Frontal cortex (tissue), 4 donors: ENCODE measurements at places on chromosomes 4 and X. TPM values are rescaled to one million over a fixed set of nuclear protein-coding genes. Genes with fewer than 3 reads are reported as not detected.

DNA sequence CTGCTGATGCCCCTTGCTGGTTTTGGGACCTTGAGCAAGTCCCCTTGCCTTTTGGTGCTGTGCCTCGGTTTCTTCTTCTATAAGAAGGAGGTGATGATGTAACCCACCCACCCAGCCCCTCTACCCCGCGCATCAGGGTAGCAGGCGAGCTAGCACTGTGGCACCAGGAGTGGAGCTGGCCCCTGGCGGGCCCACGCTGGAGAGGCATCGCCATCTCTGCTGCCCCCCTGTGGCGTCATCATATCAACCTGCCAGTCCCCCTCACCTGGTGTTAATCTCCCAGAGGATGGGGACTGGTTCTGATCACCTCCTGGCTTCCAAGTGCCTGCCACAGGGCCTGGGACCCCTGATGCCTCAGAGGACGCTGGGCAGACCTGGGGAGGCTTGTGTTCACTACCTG lies 6.3 kb upstream of the SORCS2 start:
- DNase-seq, result no peak

- no peak for DNase-seq
Measured at GRCh38 chrX:111431001-111431400, 19.0 kb upstream of the DCX start.

DNA sequence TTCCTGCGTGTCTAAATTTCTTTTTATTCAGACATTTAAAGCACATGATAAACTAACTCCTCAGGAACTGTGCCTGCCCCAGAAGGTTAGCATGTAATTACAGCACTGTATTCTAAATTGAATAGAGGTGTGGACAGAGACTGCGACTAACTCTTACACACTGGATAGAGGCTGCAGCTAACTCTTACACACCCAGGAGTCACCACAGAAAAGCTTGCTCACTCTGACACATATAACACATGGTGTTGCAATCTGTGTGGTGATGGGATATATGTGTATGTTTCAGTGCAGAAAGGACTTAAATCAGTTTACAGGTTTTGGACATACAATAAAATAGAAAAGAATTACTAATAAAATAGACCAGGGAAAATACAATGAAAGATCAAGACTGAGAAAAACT lies 41.5 kb downstream of the SMAD1 start:
- no peak for DNase-seq

USP17L28 gene
- total RNA-seq, result not detected

DNA sequence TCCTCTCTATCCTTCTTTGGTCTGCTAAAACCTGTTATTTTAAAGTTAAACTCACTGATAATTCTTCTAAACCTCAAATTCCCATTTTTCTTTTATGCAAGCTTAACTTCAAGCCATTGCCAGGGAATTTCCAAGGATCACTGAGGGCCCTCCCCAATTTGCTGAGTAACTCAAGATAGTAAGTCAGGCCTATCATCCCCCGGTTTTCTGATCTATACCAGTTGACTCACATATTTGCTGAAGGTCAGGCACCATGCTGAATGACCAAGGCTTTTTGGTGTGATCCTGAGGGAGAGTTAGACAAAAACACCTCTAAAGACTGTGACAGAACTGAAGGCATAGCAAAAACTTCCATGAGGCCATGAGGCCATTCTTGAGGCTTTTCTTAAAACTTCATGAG lies 1301.9 kb downstream of the PCDH7 start:
- no peak for DNase-seq

- DNase-seq, result no peak
Measured at GRCh38 chrX:43333543-43333942, 322.6 kb upstream of the MAOA start.

DNA sequence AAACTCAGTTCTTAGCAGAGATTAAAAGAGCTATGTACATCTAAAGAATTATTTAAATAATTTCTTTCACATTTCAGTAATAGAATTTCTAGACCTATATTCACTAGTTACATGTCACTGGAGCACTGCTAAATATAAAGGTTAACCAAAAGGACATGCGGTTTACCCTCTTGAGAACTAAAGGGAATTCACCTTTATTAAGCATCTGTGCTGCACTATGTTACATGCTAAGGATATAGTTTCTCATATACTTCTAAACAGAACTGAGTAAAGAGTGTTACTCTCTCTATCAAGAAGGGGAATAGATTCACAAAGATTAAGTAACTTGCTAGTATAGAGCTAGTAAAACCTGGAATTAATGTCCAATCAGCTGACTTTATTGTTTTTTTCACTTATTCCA lies 7.6 kb downstream of the SPIN3 start:
- DNase-seq, result no peak

DNA sequence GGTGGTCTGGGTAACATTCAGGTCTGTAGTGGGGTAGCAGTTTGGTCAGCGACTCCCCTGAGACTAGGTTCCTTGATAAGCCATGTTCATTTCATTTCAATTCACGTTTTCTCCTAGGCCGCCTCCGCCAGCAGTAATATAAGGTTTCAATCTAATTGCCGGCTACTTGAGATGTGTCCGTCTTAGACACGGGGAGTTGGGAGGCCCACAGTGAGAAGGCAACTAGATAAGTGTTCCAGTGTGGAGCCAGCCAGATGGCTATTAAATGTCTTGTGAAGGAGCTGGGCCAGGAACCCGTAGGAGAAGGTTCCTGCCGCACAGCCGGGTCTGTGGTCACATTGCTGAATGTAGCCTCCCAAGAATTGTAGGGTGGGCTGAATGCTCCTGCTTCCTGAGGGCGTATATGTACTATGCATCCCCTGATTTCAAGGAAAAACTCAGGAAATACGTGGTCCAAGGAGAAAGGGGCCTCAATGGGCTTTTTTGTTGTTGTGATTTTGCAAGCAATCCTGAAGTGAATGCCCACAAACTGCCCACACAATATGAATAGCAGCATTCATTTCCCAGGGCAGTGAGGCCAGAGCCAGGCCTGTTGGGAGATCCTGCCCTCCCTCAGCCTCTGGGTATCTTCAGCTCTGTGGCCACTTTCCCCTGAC lies 220.6 kb upstream of the RPL34 start:
- no peak for DNase-seq

GRCh38 chrX:37504991-37505390 lies 66.5 kb upstream of the LANCL3 start:
- DNase-seq, result no peak

USP17L29 gene
- not detected for total RNA-seq

GRCh38 chr4:46432923-46433322 lies 43.0 kb upstream of the GABRA2 start:
- peak; percentile 10 for DNase-seq

ABLIM2 gene
- total RNA-seq, result 9.4 TPM

RBBP7 gene
- total RNA-seq, result 84.8 TPM

SPANXN3 gene
- total RNA-seq, result not detected

- no peak for DNase-seq
Measured at GRCh38 chrX:25427873-25428555, 412.2 kb upstream of the ARX start.

TLR10 gene
- 1.6 TPM for total RNA-seq

DCX gene
- total RNA-seq, result 231 TPM

DNA sequence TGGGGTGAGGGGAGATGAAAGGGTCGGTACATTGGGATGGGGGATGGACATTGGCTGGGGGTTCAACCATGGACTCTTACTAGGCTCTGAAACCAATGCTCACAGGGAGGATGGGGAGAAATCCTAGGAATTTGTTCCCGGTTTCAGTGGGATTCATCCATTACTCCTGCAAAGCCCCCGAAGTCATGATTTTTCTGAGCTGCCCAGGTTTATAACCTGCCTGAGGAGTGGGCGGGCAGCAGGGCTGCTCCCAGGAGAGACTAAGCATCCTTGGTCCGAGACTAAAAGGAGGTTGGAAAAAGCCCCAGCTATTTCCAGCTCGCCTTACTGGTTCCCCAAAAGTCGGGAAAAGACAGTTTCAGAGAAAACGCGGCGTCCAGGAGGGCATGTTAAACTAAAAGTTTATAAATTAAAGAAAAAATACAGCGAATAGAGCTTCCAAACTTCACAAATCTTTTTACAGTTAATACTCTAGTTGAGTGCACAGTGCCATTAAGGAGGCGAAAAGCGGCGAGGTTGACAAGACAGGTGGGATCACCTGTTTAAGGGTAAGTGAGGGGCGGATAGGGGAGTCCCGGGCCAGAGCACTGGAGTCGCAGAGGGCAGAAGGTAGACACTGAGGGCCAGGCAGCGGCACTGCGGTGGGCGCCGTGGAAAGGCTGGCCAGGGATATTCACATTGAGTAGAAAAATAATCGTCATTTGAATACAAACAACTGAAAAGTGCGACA lies 3.7 kb downstream of the NKX3-2 start:
- DNase-seq, result peak; percentile 22

HERC5 gene
- total RNA-seq, result 2.4 TPM

DNA sequence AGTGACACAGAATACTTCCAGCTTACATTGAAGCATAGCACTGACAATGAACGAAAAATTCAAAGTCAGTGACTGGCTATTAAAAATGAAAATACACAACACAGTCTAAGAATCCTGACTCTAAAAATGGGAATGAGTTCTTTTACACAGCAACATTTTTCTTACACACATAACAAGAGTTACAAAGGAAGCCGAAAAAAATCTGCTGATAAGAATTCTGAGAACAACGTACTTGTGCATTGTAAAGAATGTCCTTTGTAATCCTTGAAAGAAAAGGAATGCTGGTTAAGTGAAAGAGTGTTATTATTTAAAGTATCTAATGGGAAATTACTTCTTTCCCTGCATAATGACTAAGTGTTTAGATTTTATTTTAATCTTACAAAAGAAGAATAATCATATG lies 199.4 kb downstream of the PRDM5 start:
- DNase-seq, result no peak

PPP2R2C gene
- total RNA-seq, result 46.9 TPM

GRCh38 chr4:68218044-68218443 lies 27.4 kb downstream of the TMPRSS11B start:
- DNase-seq, result no peak

- DNase-seq, result no peak
Measured at GRCh38 chr4:26174027-26174426, 146.8 kb upstream of the RBPJ start.

DNA sequence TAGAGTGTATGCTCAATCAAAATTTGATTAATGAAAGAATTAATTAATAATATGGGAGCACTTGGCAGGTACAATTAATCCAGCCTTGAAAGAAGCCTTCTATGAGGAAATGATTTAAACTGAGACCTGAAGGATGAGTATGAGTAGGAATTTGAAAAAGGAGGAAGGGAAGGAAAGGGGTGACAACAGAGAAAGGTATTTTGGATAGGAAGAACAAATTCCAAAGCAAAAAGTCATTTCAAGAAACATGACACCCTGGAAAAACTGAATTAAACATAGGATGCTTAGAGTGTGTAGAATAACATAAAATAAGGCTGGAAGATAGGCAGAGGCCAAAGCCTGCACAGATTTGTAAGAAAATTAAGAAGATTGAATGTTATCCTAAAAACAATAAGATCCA lies 29.6 kb downstream of the PHOX2B start:
- DNase-seq, result no peak

DNA sequence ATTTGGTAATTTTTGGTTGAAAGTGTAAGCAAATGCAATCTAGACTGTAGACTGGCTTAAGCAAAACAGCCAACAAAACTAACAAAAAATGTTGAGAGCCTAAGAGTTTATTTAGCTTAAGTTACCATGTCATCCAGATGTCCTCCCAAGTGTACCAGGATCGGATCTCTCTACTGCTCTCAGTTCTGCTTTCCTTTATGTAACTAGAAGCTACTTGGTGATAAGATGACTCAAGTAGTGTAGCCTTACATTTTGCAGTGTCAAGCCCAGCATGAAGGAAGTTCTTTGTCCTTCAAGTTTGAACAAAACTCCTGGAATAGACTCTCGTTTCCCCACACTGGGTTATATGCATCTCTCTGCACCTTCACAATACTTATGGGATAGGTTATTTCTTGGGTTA lies 1500.0 kb downstream of the STIM2 start:
- no peak for DNase-seq

DNA sequence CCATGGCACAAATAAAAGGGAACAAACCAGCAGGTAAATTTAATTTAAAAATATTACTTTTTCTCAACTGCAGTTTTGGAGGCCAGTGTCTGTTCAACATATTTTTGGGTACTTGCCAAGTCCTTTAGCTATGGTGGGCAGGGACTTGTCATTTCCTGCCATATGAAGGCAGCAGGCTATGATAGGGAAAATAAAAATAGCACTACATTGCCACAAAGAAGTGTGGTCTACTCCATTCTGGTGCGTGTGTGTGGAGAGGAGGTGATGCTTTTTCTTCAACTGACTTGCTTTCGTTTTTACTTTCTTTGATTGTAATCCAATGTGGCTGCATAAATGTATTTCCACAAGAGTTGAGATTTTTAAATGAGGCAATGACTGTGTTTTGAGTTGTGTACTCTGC lies 17.2 kb downstream of the GPR174 start:
- DNase-seq, result no peak

NLGN4X gene
- 40.8 TPM for total RNA-seq

DNA sequence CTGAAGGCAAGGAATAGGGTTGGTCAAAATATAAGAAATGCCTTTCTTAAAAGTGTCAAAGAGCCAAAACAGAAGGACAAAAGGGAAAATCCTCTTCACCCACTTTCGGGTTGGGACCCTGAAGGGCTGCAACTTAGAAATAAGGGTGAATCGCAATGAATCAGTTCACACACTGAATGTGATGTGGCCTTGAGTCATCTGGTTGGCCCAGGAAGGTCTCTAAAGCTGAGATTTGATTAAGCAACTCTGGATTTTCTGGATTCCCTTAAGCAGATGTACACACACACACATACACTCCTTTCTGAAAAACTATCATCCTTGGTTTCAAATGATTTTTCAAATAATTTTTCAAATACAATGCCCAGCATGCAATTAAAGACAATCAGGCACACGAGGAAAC lies 13.1 kb downstream of the TAB3 start:
- DNase-seq, result no peak

GRCh38 chrX:119655125-119655524 lies 37.8 kb downstream of the SEPTIN6 start:
- DNase-seq, result no peak

DNA sequence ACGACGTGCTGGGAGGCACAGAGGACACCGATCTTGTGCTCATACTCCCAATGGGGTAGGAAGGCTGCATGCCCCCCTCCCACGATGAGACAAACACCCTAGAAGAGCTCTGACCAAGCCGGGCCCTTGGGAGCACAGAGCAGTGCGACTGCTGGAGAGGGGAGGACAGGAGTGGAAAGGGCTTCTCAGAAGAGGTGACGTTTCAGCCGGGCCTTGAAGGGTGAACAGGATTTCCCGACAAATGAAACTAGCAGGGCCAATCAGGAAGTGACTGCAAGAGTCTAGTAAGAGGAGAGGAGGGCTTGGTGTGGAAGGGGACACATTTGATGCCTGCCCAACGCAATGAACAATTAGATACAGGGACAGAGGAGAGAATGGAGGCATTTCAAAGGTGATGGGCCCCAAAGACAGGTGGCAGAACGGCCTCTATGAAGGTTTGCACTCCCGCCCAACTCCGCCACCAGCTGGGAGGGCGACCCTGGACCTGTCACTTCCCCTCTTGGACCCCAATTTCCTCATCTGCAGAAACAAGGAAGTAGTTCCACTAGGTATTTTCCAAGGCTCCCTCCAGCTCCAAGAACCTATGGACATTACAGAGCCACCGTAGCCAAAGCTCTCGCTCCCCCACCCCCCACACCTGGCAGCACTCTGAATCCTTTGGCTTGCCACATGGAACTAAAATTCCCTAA lies 3.9 kb downstream of the HCFC1 start:
- DNase-seq, result no peak

MTTP gene
- 2.0 TPM for total RNA-seq

- DNase-seq, result no peak
Measured at GRCh38 chrX:9943420-9943819, 23.7 kb upstream of the CLDN34 start.
